Stimulated activated CD4-positive, alpha-beta T cell treated with anti-CD3 and anti-CD28 coated beads, TNF-alpha, amount 100 ng/mL, for 24 hours (primary cell): ENCODE measurements at places on chromosomes 2 and 18.

DNA sequence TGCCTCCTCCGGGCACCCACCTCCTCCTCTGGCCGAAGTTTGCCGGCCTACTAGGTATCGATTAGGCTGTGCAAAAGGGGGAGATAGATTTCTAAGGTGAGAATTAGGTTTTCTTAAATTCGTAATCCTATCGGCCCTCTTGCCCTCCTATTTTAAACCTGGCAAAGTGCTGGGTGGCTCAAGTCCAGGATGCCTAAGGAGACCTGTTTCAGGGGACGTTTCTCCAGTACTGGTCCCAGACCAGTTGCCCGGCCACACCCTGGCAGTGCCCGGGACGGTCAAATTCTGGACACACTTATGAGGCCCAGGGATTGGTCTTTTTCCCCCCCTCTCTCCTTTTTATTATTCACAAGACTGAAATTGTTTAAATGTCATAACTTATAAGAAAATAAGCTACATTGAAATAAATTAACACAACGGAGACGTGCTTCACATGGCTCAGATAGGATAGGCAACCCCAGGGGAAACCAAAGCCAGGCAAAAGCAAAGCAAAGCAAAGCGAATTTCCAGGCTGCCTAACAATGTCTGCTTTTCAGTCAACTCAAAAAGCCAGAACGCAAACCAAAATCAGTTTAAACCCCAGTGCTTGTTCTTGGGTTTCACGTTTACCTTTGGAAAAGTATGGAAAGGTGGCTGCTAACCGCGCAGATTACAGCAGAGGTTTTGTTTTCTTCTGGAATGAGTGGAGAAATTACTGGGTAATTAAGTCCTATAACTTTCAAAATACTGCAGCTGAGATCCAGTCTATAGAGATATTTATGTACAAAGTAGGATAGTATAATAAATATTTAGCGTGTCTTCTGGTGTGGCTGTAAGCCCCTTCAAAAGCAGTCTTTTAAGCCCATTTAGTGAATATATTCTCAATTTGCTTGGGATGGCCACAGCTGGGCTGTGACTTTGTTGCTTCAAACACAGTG, 3.0 kb downstream of the GBX2 start:
- no peak for DNase-seq

GRCh38 chr2:30978044-30978443, 160.2 kb downstream of the GALNT14 start:
- no peak for DNase-seq

GRCh38 chr2:209322905-209323512, 100.8 kb upstream of the MAP2 start:
- no peak for DNase-seq

DNA sequence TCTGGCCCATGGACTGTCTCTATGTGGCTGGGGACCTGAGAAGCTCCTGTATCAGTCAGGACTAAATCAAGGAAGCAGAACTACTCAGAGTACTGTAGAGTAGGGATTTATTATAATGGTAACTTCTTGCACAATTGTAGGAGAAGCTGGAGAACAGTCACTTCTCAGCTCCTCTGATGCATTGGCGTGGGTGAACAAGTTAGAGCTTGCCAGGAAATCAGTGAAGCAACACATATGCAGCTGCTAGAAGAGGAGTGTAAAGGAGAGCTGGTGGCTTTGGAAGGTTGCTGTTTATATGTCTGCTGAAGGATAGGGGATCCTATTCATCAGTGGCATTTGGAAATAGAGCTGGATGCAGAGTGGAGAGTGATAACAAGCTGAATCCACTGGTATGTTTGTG, 215.5 kb upstream of the CWC22 start:
- no peak for DNase-seq

GRCh38 chr18:31241900-31242409, 76.0 kb upstream of the DSG1 start:
- no peak for DNase-seq

- no peak for DNase-seq
Measured at GRCh38 chr2:215845839-215846586, 167.3 kb downstream of the MREG start.

- DNase-seq = no peak
Measured at GRCh38 chr2:100397118-100397860, 20.2 kb downstream of the CHST10 start.
